ENCODE measurements at places on chromosomes 3 and 15.

- no peak for DNase-seq
Measured at GRCh38 chr15:31752905-31753304, 277.4 kb upstream of the CHRNA7 start.

GRCh38 chr3:42572278-42572677 is 9.5 kb downstream of the SEC22C start:
- DNase-seq, result peak; percentile 27

DNA sequence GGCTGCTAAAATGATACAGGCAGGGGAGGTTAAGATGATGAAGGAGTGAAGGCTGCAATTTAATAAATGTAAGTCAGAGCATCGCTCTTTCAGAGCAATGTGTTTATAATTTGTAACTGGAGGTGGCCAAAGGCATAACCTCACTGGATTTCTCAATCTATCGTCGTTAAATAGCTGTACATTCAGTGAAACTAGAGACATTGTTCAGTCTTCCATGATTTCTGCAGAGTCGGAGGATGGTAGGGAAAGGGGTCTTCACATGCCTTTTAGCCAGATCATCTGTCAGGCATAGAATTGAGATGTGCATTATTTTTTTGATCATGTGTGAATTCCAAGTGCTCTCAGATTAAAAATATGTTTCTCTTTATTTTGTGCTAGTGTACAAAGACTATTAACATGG is 315.4 kb downstream of the OXSM start:
- DNase-seq, result no peak

- no peak for DNase-seq
Measured at GRCh38 chr3:44439499-44440295, 37.8 kb downstream of the ZNF445 start.

- DNase-seq, result no peak
Measured at GRCh38 chr3:128783774-128784173, 57.8 kb downstream of the RAB7A start.

DNA sequence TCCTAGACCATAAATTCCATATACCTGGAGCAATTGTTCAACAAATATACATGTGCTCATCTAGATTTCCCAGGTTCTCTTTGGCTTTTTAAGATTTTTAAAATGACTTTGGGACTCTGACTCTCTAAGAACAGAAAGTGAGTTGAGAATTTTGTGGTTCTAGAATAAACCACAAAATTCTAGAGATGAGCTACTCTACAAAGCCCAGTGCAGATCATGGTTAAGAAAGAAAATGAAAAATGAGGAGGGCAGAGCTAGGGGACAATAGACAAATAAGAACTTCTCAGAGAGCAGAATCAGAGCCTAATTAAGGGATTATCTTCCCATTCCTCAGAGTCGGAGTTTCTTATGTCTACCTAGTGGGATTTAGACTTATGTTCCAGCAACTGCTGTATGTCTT is 694.7 kb downstream of the ZNF385D start:
- no peak for DNase-seq

DNA sequence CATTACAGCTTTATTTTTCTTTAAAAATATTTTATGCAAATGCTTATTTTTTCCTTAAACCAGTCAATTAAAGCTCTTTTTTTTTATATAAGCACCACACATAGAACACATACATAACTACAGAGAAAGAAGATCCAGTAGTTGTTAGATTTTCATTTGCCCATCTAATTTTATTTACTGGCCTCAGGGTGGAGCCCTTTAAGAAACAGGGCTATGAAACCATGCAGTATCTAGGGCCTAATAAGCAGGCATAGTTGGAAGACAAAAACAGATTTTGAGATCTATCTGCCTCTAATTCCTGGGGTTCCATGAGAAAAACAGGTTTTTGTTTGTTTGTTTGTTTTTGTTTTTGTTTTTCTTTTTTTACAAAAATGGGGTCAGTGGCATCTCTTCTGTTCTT is 120.6 kb downstream of the BCHE start:
- DNase-seq, result no peak

DNA sequence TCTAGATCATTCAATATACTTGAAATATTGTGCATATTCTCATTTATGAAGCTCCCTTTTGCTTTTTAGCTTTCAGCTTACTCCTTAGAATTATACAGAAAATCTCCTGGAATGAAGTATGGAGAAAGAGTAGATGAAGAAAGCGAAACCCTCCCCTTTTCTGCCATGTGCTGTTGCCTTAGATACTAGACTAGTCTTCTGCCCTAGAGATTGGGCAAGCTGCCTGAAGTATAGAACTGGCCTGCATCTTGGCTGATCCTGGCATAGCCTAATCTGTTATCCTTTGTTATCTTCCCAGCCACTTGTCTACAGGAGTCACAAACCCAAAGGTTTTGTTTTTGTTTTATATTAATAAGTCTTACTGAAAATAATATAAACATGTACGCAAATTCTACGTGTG is 138.8 kb downstream of the RBPMS2 start:
- no peak for DNase-seq

DNA sequence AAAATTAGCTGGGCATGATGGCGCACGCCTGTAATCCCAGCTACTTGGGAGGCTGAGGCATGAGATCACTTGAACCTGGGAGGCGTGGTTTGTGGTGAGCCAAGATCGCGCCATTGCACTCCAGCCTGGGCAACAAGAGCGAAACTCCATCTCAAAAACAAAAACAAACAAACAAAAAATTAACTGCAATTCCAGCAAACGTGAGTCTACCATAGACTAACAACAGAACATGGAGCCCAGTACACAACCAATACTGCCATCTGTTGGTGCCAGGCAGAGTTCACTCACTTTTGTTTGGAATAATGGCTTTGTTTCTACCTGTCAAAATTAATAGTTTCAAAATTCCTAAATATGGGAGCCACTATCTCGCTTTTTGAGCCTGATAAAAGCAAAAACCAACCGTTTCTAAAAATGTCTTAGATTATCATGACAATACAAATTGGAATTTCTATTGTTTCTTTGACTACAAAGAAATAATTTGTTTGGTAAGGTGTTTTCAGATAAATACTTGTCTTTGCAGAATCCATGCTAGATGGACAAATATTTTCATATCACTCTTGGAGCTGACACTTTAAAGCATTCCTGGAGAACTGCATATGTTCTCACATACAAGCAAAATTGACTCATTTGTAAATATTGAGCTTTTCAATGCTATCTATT is 45.0 kb downstream of the GPR176 start:
- peak; percentile 29 for DNase-seq

GRCh38 chr15:90970274-90970673 is 15.6 kb downstream of the RCCD1 start:
- no peak for DNase-seq

- no peak for DNase-seq
Measured at GRCh38 chr15:82106679-82107078, 60.9 kb upstream of the MEX3B start.

DNA sequence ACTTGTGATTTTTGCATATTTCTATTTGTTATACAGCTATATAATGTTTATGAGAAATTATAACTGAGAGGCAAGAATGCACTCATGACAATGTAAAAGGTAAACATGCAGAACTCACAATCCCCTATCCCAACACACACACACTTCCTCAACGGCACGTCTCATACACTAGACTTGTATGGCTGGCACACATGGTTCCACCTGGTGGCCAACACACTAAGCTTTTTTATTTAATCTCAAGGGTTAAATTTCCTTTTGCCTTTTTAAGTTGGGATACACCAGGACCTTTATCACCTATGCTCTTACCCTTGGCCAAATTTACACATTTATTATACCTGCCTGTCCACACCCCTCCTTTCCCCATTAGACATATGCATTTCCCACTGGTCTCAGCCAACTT is 88.6 kb upstream of the PSMD6 start:
- DNase-seq, result no peak

DNA sequence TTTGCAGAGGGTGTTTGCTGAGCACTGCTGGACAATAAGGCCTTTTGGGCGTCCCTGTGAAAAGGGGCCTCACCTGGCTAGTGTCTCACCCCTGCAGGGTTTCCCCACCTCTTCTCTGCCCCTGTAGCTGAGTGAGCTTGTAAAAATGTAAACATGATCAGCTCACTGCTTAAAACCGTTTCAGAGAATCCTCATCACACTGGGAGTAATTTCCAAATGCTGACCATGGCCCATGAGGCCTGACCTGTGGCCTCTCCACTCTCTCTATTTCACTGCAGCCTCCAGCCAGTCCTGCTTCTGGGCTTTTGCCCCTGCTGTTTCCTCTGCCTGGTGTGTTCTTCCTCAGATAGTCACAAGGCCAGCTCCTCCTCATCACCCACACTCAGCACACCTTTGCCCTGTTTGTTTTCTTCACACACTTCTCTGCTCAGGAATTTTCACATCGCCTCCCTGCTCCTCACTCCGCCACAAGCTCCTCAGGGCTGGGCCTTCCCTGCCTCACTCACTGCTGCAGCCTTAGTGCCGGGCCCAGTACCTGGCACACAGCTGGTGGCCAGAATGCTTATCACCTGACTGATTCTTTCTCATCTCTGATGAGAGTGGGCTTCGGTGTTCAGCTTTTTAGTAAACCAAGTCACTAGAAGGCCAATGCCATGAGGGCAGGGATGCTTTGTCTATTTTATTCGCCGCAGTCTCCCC is 79.3 kb upstream of the SEC13 start:
- DNase-seq, result no peak

DNA sequence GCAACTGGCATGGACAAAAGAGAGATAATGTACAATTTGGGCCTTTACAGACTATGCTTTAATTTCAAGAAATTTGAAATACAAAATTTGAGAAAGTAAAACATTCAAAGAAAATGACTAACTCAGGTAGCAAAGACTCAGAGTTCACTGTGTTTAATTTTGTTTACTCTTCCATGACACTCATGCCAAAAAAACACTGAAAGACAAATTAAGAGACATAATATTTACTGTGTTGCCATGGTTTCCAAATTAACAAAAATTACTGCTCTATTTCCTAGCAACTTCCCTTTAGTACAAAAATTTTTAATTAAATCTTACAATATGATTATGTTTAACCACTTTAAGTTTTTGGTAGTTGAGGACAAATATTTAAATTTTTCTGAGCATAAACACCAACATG is 29.6 kb downstream of the LRRFIP2 start:
- DNase-seq, result no peak

- DNase-seq, result no peak
Measured at GRCh38 chr3:77381431-77381830, 341.5 kb downstream of the ROBO2 start.

DNA sequence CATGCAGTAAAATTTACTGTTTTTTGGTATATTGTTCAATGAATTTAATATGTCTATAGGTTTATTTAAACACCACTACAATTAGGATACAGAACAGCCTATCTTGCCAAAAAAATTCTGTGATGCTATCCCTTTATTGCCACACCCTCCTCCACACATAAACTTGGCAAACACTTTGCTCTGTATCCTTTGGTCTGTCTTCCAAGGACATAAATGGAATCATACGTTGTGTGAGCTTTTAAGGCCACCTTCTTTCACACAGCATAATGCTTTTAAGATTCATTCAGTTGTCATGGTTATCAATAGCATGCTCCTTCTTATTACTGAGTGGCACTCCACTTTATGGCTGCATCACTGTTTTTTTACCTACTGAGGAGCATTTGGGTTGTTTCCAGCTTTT is 71.5 kb downstream of the CERS3 start:
- peak; percentile 8 for DNase-seq

DNA sequence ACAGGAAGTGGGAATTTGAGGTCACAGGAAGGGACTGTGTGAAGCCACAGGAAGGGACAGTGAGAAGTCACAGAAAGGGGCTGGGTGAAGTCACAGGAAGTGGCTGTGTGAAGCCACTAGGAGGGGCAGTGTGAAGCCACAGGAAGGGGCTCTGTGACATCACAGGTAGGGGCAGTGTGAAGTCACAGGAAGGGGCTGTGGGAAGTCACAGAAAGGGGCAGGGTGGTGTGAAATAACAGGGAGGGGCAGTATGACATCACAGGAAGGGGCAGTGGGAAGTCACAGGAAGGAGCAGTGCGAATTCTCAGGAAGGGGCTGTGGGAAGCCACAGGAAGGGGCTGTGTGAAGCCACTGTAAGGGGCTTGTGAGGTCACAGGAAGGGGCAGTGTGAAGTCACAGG is 35.8 kb downstream of the GASK1A start:
- DNase-seq, result no peak

- DNase-seq, result no peak
Measured at GRCh38 chr3:130557336-130558035, 40.5 kb downstream of the COL6A6 start.

DNA sequence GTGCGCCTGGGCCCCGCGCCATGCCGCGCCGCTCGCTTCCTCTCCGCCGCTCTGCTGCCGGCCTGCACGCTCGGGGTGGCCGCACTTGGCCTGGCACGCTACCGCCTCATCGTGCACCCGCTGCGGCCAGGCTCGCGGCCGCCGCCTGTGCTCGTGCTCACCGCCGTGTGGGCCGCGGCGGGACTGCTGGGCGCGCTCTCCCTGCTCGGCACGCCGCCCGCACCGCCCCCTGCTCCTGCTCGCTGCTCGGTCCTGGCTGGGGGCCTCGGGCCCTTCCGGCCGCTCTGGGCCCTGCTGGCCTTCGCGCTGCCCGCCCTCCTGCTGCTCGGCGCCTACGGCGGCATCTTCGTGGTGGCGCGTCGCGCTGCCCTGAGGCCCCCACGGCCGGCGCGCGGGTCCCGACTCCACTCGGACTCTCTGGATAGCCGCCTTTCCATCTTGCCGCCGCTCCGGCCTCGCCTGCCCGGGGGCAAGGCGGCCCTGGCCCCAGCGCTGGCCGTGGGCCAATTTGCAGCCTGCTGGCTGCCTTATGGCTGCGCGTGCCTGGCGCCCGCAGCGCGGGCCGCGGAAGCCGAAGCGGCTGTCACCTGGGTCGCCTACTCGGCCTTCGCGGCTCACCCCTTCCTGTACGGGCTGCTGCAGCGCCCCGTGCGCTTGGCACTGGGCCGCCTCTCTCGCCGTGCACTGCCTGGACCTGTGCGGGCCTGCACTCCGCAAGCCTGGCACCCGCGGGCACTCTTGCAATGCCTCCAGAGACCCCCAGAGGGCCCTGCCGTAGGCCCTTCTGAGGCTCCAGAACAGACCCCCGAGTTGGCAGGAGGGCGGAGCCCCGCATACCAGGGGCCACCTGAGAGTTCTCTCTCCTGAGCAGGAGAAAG is 951 bp downstream of the GPR62 start:
- DNase-seq, result peak; percentile 39

GRCh38 chr3:123090728-123091531 is 24.1 kb downstream of the PDIA5 start:
- no peak for DNase-seq

DNA sequence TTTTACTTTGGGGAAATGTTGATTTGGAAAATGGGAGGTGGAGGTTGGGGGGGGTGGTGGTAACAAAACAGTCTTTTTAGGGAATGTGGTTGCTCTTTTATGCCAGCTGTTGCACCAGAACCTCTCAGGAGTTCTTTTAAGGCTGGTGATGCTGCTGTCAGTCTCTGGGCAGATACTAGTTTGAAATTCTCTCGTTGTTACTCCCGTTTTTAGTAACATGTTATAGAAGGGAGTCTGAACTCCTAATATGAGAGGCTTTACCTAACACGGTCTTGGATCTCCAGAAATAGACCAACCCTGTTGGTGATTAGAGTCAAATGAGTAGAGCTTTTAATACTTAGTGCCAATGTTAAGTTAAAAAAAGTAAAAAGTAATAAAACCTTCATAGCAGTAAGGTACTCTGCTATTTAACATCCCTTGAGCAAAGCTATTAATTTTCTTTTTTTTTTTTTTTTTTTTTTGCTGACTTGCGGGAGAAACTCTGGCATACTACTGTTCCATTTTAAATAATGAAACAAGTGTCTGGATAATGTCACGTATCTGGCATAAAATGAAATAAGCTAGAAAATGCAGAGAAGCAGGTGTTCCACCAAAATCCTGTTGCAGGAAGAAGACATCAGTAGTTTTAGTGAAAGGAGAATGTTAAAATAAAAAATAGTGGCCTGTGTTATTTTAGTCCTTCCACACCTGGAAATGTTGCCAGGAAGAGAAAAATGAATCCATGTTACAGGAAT is 156.7 kb downstream of the CACNA1D start:
- DNase-seq, result no peak

- DNase-seq, result peak; percentile 14
Measured at GRCh38 chr3:105349684-105350387, 16.9 kb upstream of the ALCAM start.
